ENCODE measurements at places on chromosomes 2 and 18. TPM values are rescaled to one million over a fixed set of nuclear protein-coding genes. Genes with fewer than 3 reads are reported as not detected.

Gene CYP1B1
- total RNA-seq, result 15.0 TPM

Gene CELF4
- total RNA-seq, result 0.72 TPM

Gene GTF2A1L
- total RNA-seq, result 8.6 TPM

Gene FASTKD1
- total RNA-seq, result 70.5 TPM

DNA sequence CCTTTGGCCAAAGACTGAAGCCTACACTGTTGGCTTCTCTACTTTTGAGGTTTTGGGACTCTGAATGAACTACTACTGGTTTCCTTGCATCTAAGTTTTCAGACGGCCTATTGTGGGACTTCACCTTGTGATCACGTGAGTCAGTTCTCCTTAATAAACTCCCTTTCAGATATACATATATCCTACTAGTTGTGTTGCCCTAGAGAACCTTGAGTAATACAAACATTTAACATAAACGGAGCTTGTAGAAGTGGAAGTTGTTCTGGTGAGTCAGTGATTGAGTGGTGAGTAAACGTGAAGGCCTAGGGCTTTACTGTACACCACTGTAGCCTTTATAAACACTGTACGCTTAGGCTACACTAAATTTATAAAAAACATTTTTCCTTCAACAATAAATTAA is 107.2 kb upstream of the CDH2 start:
- no peak for DNase-seq

- no peak for DNase-seq
Measured at GRCh38 chr2:119449521-119449920, 17.9 kb downstream of the TMEM37 start.

- DNase-seq, result no peak
Measured at GRCh38 chr2:9415516-9416169, 7.7 kb downstream of the ITGB1BP1 start.

- DNase-seq, result no peak
Measured at GRCh38 chr2:232276733-232277313, 101.7 kb upstream of the ALPP start.

- DNase-seq, result no peak
Measured at GRCh38 chr2:18896125-18896764, 306.9 kb upstream of the NT5C1B start.

- DNase-seq, result no peak
Measured at GRCh38 chr18:74278983-74279382, 12.8 kb downstream of the CYB5A start.
